COR-L47 (cell line): ENCODE measurements at places on chromosomes 3 and 15.

GRCh38 chr3:8500319-8500988 is 1.2 kb upstream of the LMCD1 start:
- DNase-seq: no peak

GRCh38 chr15:51709031-51709430 is 27.7 kb downstream of the SCG3 start:
- no peak for DNase-seq

- DNase-seq: no peak
Observed at GRCh38 chr15:60899322-60899966, 329.7 kb downstream of the RORA start.

DNA sequence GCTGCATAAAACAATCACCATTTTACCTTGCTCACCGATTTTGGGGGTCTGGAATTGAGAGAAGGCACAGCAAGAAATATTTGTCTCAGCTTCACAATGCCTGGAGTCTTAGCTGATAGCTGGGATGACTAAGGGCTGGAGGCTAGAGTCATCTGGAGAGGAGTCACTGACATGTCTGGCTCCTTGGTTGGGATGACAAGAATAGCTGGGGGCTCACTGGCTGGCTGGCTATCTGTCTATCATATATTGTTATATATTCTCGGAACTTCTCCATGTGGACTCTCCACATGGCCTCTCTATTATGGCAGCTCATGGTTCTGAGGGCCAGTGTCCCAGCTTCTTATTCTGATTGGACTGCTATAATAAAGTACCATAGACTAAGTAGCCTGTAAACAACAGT is 20.0 kb upstream of the TRIM71 start:
- DNase-seq: no peak

GRCh38 chr3:45026957-45027356 is 854 bp downstream of the CLEC3B start:
- no peak for DNase-seq
